ENCODE measurements at places on chromosomes 2 and 18. TPM values are rescaled to one million over a fixed set of nuclear protein-coding genes. Genes with fewer than 3 reads are reported as not detected.

DNA sequence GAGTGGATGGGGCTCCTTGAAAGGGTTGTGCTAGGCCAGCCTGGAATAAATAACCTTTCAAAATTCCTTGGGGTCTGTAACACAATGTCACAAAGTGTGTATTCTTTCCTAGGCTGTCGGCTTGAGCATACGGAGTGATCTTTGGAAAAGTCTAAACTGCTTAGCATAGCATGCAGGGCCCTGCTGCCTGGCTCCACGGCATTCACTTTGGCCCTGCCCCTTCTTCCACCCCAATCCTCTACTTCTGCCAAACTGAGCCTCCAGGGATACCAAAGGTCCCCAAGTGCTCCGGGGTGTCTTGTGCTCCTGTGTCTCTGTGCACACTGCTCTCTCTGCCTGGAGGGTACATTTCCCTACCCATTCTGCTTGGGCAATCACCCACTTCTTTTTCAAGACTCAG is 196.1 kb downstream of the LTBP1 start:
- H3K4me1 ChIP-seq: no peaks in the 10 kb centered on the region
- no peak overlapping the region for H3K27ac ChIP-seq
- no peak overlapping the region for H3K4me3 ChIP-seq
- DNase-seq: no peak

DNA sequence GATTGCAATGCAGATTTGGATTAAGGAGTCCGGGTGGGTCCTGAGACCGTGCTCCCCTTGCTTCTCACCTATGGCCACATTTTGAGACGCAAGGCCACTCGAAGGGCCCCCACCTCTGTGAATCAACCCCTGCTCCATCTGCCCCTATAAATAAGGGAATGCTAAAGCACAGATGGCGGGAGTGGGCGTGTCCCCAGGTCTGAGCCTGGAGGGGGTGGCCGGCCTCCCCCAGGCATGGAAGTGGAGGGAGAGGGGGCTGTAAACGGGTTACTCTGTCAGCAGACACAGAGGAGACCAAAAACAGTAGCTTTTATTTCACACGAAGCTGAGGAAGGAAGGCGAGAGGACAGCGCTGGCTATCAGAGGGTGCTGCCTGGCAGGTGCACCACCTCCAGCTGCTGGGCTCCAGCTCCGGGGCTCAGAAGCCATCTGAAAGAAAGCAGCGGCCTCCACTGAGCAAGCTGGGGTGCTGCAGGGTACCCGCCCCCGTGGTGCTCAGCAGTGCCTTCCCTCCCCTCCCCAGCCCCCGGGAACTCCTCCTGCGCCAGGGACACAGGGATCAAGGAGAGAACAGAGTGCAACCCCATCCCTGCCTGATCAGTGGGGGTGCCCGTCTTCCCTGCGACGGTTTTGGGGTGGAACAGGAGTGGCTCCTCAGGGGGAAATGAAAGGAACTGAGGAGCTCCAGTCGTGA is 56.7 kb upstream of the RAB6C start:
- peaks cover 3% of the 10 kb centered on the region for H3K4me1 ChIP-seq
- no peak overlapping the region for H3K4me3 ChIP-seq
- DNase-seq: no peak
- no peak overlapping the region for H3K27ac ChIP-seq
- H3K36me3 ChIP-seq: no peaks in the 10 kb centered on the region
- H3K27me3 ChIP-seq: peaks cover 3% of the 10 kb centered on the region

DNA sequence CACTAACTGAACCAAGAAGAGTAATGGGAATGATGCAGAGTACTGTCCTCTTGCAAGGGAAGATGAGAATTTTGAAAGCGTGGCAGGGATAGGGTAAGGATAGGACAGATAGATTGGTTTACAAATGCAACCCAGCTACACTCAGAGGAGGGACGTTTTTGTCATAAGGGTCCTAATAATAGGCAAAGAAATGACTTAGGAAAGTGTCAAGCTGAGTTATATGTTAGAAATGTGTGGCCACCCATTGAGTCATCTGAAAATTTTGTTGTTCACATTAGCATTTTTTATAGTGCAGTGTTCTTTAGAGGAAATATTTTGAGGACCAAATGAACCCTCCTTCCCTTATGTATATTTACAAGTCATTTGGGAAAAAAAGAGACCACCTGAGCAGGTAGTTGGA is 137.5 kb downstream of the PHLPP1 start:
- no peak overlapping the region for H3K27ac ChIP-seq
- H3K4me3 ChIP-seq: no peak overlapping the region
- H3K36me3 ChIP-seq: no peaks in the 10 kb centered on the region
- no peaks in the 10 kb centered on the region for H3K27me3 ChIP-seq
- H3K4me1 ChIP-seq: no peaks in the 10 kb centered on the region

The GPAT2 gene
- total RNA-seq: not detected

The MTCL1 gene
- total RNA-seq: 50.1 TPM

All from Panc1 (cell line).